Activated CD4-positive, CD25-positive, alpha-beta regulatory T cell treated with anti-CD3 and anti-CD28 coated beads, Interleukin-2, amount 50 U/mL, for 16 hours (primary cell): ENCODE measurements at places on chromosomes 1 and 21.

DNA sequence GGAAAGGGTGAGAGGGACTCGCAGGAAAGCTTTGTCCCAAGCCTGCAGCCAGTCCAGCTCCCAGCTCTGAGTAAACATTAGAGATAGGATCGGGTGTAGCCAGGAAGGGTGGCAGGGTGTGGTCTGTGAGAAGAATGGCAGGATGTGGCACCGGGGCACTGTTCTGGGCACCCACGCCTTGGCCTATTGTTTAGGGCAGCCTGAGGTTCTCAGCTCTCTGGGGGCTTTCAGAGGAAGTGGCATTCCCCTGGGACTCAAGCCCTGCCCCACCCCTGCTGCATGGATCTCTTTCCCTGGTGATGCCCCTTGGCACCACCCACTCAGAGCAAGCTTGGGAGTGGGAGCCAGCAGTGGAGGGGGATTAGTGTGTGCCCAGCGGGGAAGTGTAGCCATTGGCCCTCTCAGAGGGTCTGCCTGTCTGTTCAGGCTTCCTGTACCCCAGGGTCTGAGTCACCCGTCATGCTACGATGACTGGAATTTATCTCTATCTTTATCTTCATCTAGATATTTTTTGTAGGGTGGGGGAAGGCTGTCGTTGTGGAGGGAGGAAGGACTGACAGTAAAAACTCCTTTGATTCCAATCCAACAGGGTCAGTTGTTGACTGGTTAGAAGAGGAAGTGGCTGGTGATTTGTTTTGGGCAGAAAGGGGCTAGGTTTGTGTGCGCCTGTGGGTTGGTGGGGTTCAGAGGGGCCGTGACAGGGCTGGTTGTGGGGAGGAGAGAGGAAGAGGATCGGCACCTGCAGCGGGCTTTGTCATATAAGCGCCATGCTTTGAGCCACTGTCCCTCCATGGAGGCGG lies 31.6 kb downstream of the SOX13 start:
- no peak for DNase-seq

- DNase-seq = no peak
Measured at GRCh38 chr1:178101654-178102053, 7.8 kb downstream of the RASAL2 start.

DNA sequence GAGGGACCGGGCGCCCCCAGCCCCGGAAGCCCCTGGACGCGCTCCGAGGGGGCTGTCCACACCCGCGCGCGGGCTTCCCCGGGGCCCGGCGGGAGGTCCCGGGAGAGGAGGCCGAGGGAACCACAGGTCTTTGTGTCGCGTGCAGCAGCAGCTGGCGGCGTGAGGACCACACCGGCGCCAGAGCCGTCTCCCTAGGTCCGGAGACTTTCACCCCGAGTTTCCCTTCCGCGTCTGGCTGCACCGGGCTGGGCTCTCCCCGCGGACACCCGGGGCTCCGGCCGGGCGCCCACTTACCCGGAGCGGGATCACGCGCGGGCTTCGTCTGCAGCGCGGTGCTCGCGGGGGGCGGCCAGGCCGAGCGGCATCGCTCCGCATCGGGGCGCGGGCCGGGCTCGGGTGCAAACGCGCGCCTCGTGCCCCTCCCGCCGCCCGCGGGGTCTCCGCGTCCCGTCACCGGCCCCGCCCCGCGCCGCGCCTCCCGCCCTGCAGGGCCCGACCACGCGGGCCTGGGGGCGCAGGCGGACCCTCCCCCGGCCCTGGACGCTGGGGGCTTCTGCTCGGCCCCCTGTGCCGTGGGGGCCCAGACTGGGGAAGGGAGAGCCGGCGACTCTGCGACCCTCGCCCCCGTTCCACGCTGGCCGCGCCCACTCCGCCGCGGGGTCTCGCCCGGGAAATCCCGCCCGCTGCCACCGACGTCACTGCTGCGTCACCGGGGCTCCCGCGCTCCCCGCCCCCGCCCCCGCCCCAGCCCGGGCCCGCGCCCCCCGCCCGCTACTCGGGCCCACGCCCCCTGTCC lies at the start of gene GNG4:
TSS of gene GNG4 (minus strand) at position 417 of the 796 bp plus-strand sequence. CDS start 65,946 bp downstream, outside the sequence.
- no peak for DNase-seq

DNA sequence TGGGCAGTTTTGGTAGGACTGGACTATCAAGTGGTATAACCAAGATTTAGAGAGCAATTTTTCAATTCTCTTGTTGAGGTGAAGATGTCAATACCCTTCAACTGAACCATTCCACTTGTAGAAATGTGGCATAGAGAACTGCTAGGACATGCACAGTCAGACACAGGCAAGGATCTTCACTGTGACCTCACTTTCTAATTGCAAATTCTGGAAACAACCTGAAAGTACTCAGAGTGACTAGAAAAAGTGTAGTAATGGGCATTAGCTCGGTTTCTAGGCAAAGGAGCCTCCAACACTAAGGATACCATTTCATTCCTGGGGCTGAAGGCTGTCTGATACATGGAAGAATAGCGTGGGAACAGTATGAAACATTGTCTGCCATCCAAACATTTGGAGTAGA lies 433.0 kb upstream of the RUNX1 start:
- no peak for DNase-seq

GRCh38 chr1:14674030-14674429 lies 75.5 kb downstream of the KAZN start:
- no peak for DNase-seq

- DNase-seq = no peak
Measured at GRCh38 chr1:64515427-64515826, 45.5 kb downstream of the CACHD1 start.

- no peak for DNase-seq
Measured at GRCh38 chr1:6207075-6207885, 1.4 kb downstream of the RNF207 start.

- no peak for DNase-seq
Measured at GRCh38 chr1:229409616-229410369, 24.1 kb downstream of the ACTA1 start.

DNA sequence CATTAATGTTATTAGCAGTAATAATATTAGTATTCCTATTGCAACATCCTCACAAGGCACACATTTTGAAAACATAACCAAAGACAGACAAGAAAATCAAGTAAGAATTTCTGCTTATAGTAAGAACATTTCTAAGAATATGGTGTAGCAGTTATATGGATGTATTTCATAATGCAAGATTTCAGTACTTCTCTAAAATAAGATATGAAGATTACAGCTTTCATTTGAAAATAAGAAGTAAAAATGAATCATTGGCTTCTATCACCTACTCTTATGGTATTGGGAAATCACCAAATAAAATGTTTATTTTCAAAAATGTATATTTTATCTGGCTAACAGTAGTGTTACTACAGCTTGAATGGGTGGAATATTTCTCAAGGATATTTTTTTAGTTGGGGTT lies 103.8 kb upstream of the USP25 start:
- no peak for DNase-seq

DNA sequence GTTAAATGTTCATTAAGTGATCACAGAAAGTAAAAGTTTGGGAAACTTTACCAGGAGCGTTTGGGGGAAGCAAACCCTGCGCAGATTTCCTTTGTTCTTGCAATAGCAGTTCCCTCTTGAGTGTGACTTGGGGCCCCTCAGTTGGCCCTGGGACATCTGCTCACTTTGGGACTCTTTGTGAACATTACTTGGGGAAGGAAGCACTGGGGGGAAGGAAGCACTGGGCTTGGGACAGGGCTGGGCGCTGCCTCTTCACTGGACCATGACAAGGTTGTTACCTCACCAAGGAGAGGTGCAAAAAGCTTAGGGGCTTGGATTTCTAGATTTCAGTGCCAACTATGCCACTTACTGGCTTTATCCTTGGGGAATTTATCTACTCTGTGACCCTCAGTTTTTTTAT lies 63.5 kb downstream of the ETS2 start:
- no peak for DNase-seq

GRCh38 chr1:115545791-115546733 lies 95.7 kb upstream of the VANGL1 start:
- DNase-seq = no peak

GRCh38 chr1:8745346-8745745 lies 72.1 kb downstream of the RERE start:
- no peak for DNase-seq

DNA sequence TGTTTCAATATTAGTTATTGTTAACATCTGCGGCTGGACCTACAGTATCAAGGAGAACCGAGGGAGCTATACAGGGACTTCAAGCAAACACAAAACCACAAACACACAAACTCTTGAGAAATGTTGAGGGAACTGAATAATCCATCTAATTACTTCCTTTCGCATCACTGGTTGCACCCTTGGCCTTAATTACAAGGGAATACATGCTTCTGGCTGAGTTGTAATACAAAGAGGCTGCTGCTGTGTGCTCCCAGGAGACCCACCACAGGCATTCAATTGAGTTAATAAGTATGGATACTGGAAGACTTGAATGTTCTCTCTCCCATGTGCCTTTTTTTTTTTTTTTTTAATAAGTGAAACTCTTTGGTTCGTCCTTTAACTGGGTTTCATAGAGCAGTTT lies 16.8 kb upstream of the SMYD2 start:
- no peak for DNase-seq

DNA sequence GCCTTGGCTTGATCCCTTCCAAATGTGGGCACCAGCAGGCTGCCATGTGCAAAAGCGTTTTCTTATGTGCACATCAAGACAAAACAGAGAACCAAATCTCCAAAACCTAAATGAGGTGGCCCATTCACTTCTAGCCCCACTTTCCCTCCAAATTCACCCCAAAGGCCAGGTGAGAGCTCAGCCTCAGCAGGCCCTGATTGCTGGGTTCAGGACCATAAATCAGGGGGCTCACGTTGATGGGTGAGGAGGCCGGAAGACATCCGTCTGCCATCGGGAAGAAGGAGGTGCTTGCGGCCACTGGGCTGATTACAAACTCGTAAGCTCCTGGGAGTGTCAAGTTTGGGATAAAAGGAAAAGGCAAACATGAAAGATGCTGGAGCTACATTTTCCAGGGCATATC lies 86.7 kb upstream of the CLDN14 start:
- DNase-seq = no peak

GRCh38 chr1:34780528-34780927 lies 486 bp upstream of the GJB3 start:
- no peak for DNase-seq

DNA sequence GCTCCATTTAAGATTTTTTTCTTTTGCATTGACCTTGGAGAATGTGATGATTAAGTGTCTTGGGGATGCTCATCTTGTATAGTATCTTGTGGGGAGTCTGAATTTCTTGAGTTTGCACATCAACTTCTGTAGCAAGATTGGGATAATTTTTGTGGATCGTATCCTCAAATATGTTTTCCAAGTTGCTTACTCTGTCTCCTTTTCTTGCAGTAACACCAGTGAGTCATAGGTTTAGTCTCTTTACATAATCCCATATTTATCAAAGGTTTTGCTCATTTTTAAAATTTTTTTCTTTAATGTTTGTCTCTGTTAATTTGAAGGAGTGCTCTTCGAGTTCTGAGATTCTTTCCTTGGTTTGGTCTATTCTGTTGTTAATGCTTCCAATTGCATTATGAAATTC lies 41.7 kb upstream of the ANGPTL1 start:
- no peak for DNase-seq

DNA sequence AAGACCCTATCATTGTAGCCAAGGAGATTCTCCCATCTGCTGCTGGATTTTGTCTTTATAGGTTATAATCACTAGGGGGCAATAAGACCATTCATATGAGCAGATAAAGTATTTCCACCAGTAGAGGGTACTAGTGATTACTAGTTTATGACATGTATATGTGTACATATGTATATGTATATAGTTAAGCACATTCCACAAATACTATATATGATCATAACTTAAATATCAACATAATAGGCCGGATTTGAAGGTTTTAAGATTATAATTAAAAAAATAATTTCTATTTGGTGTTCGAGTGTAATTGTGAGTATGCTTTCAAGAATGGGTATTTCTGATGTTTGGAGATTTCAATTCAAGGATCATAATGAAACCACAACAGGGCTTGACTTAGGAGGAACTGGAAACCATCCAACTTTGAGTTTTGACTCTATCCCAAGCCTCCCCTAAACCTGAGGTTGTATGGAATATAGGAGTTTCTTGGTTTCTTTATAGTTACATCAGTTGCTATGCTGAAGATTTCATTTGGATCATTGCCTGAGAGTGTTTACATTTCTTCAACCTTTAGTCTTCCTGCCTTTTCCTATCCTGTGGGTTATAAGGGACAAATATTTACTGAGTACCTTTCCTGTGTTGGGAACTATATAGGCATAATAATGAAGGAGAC lies 16.9 kb downstream of the TCEANC2 start:
- no peak for DNase-seq

DNA sequence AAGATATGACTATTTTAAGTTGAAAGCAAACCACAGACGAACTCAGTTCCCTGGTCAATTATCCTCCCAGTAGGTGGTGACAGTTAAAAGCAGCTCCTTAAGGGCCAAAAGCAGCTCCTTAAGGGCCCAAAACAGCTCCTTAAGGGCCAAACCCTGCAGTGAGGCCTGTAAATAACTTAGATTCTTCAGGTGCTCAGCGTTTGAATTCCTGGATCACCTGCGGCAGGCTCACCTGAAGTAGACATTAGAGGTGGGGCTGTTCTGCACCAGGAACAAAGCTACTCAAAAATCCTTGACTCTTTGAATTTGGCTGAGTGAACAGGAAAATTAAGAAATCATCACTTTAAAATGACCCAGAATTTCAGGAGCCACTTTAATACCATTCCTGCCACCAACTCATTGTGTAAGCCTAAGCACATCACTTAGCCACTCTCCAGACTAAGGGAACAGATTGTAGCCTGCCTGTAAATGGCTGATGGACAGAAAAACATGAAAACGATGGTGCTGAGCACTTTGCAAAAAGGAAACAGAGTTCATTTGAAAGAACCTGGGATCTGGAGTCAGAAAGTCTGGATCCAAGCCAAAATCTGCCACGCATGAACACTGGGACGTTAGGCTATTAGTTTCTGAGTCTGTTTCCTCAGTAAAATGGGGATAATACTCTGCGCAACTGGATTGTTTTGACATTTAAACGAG lies 126.9 kb downstream of the LRIG2 start:
- DNase-seq = no peak

- no peak for DNase-seq
Measured at GRCh38 chr21:15444118-15444960, 285.4 kb upstream of the USP25 start.

- no peak for DNase-seq
Measured at GRCh38 chr1:32861904-32862695, 8.6 kb downstream of the FNDC5 start.
